GM23338 (cell line): ENCODE measurements at places on chromosomes 12 and 14.
A peak's percentile ranks its signal among the peaks of the same experiment; 100 is the strongest.

DNA sequence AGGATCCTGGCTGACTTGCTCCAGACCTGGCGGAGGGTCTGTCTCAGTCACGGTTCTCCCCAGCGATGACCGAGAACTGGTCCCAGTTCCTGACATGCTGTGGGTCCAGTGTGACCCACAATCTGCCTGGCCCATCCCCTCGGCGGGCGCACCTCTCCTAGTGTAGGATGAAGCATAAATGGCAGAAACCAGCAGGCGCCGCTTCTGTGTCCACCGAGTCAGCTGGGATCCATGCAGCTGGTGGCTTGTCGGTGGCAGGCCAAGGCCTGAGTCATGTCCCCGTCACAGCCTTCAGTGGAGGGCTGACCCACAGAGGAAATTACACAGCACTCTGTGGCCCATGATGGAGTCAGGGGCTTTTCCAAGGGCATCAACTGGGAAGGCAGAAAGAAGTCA lies 38.5 kb downstream of the NFKBIA start:
- DNase-seq = no peak

DNA sequence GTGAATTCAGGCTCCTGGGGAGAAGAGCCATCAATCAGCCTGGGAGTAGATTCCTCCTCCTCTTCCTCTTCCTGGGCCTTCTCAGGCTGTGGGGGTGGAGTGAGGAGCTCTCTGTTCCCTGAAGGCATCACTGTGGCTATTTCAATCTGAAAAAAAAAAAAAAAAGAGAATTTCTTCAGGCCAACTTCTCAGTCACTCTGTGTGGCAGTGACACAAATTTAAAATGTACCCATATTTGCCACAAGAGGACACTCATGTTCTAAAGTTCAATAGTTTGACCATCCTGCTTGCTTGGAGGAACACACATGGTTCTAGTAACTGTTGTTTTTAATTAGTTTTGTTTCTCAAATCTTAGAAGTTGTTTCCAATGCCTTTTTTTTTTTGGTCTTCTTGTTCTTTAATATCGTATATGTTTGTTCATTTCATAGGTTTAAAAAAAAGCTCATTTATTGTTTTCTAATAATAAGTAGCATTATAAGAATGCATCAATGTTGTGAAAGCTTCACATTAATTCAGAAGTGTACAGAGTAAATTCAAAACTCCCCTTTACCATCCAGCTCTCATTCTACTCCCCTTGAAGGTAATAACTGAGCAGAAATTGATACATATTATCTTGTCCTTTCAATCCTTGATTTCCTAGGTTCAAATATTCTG lies 23.3 kb upstream of the CCER1 start:
- DNase-seq = peak; percentile 55

GRCh38 chr14:67622675-67623074 lies 3.0 kb downstream of the ARG2 start:
- peak; percentile 77 for DNase-seq

DNA sequence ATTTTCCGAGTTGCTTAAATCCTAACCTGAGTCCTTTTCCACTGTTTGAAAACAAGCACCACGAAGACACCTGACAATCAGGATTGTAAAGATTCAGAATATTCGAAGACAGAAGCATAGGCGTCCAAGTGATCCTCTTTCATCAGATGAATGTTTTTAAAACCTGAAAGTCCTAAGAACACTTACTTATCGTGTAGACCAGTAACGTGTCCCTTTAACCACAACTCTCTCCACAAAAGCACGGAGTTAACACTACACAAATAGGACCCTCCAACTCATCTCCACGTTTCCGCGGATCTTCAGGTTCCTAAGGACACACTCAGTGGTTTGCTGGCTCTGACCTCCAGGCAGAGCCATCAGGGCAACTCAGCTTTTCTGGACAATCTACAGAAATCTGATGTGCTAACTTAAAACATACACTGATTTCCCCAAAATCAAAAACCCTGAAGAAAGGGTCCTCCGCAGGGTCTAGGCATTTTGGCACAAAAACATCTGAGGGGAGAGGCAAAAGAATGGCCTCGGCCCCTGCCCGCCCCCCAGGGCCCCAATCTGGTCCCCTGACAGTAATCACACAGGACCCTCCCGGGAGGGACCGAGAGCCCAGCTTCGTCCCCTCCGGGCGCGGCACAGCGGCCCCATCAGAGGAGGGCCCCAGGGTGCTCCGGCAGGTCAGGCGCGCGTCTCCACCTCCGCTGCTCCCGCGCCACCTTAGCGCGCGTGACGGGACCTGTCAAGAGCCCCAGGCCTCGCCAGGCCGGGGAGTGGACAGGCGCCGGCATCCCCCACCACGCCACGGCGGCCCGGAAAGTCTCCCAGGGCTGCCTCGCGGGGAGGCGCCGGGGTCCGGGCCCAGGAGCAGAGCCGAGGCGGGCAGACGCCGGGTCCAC lies 925 bp downstream of the DICER1 start:
- DNase-seq = no peak

DNA sequence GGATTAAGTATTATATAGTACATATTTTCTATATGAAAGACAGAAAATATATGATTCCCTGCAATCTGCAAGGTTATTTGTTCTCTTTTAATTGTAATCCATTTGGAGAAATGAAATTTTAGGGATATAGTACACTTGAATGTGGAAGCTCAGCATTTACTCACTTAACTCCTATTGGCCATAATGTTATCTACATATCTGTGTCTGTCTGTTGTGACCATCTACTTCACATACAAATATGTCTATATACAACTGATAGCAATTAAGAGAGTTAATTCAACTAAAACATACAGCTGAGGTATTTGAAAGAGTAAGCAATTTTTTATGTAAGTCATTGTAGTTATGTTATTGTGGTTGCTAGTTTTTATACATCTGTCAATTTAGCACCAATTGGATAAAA lies 12.9 kb downstream of the FOXG1 start:
- DNase-seq = no peak

DNA sequence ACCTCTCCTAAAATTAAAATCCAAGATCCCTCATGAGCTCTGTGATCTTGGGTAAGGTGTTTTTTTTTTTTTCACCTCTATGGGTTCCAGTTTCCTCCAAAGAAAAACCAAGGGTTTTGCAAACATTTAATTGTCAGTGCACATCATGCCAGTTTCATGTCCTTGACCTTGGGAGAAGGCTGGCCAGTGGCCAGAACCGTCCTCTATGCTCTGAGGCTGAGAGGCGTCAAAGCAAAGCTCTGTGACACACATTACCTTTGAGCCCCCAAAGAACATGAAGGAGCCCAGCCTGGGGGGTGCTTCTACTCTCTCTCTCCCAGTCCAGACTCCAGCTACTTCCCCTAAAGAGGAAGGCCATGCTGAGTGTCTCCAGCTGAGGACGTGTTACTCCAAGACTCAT lies 145.5 kb upstream of the TMEM132C start:
- no peak for DNase-seq

DNA sequence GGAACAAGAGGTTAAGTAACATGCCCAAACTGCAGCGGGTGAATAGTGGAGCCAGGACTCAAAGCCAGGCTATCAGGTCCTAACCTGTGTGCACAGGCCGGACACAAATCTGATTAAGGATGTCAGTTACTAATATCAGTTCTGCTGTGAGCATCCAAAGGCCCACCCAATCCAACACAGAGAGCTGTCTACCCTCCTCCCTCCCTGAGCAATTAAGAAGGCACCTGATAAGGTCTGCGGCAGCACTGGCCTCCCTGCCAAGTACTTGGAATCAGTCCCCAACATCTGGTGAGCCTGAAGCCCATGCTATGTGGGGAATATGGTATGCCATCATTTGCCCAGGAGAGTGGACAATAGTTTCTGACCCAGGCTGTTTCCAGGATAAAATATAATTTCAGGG lies 3.9 kb downstream of the HEBP1 start:
- DNase-seq = no peak

- no peak for DNase-seq
These were observed 251.3 kb downstream of the SLC16A7 start for GRCh38 chr12:59847127-59847526.

DNA sequence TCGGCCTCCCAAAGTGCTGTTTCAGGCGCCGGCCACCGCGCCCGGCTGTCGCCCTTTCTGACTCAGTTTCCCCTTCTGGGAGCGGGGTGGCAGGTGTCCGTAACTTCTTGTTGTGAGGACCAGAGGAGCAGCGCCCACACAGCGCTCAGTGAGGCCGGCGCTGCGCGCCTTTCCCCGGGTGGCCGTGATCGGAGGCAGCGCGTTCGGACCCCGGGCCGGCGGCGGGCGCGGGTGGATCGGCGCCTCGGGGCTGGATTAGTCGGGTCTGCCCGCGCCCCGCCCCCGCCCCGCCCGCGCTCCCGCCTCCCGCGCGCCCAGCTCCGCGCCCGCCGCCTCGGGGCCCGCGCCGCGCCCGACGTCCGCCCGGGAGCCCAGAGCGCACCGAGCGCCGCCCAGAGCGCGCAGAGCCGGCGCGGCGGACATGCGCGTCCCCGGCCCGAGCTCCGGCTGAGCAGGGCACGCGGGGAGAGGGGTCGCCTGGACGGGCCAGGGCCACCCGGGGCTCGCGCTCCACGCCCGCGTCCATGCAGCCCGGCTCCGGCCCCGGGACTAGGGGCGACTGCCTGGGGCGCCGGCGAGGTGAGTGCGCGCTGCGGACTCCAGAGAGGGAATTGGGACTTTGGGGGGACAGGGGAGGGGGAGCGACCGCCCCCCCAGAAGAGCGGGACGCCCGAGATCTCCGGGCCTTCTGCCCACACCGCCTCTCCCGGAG lies 50.6 kb downstream of the LRCOL1 start:
- DNase-seq = peak; percentile 79

- no peak for DNase-seq
These were observed 61.7 kb upstream of the PTHLH start for GRCh38 chr12:28034271-28034670.

GRCh38 chr12:100699209-100699608 lies 95.4 kb upstream of the ANO4 start:
- DNase-seq = no peak
